ENCODE measurements at places on chromosomes 1 and 21.

- DNase-seq = no peak
Observed at GRCh38 chr1:199463521-199464127, 563.9 kb upstream of the NR5A2 start.

- DNase-seq = no peak
Observed at GRCh38 chr1:77316966-77317365, 35.1 kb downstream of the AK5 start.

GRCh38 chr1:93438716-93439115 lies 9.2 kb upstream of the FNBP1L start:
- no peak for DNase-seq

DNA sequence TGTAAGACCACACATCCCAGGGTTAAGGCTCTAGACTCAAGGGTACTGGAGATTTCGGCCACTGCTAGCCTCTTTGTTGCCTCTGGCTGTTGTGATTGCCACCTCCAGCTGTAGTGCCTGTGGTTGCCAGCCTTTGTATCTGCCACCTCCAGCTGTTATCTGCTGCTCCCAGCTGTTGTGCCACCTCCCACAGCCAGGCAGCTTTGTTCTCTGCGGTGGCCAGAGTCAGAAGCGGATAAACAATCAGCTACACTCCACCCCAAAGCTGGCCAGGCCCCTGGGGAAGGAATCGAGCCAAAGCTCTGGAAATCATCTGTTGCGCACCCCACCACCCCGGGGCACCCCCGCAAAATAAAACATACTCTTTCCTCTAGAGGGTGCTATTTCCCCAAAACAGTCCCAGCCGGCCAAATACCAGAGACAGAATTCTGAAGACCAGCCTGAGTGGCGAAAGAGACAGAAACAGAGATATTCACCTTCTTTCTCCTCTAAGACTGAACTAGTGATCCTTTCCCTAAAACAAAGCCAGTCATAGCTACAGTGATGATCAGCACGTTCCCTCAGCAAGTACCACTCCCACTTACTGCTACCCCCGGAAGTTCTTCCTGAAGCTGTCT lies 14.8 kb upstream of the PIGM start:
- peak; percentile 79 for DNase-seq

- DNase-seq = peak; percentile 80
Observed at GRCh38 chr1:31701091-31701736, 2.6 kb downstream of the COL16A1 start.

DNA sequence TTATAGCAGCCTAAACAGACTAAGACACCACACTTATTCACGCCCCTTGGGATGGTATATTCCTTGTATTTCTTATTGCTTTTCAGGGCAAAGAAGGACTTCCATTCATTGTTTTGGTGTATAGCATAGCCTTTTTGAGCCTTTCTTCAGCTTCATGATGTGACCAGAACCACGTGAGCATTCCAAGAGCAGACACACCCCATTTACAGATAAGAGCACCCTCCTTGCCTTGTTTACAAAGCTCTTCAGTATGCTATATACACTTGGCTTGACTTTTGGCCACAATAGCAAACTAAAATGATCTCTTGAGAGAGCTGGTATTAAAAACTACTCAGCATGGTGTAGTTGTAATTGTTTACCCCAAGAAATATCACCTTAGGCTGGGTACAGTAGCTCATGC lies 78.7 kb downstream of the PIK3R3 start:
- no peak for DNase-seq

GRCh38 chr1:204544321-204544720 lies 28.1 kb downstream of the MDM4 start:
- no peak for DNase-seq

GRCh38 chr1:184486761-184487445 lies 100.1 kb downstream of the C1orf21 start:
- DNase-seq = no peak

DNA sequence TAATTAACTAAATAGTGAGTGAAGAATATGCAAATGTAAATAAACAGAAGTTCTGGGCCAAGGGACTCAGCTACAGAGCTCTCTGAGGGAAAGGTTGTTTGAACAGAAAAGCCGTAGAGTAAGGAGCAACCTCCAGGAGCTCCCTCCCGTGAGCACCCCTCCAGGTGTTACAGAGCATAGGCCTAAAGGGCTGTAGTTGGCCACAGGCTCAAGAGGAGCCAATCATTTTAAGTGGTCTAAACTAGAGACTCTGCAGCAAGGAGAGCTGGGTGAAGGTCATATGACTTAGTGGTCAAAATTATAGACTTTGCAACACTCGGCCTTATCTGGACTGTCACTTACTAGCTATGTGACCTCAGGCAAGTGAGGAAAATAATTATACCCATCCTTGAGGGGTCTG lies 19.1 kb upstream of the RXRG start:
- DNase-seq = no peak

GRCh38 chr1:23567996-23568607 lies 8.8 kb upstream of the ID3 start:
- peak; percentile 36 for DNase-seq

- DNase-seq = no peak
Observed at GRCh38 chr1:52662645-52663313, 29.8 kb downstream of the SHISAL2A start.

- no peak for DNase-seq
Observed at GRCh38 chr1:198947456-198947855, 308.6 kb downstream of the PTPRC start.

GRCh38 chr1:17246971-17247370 lies 1.9 kb upstream of the PADI3 start:
- DNase-seq = no peak

DNA sequence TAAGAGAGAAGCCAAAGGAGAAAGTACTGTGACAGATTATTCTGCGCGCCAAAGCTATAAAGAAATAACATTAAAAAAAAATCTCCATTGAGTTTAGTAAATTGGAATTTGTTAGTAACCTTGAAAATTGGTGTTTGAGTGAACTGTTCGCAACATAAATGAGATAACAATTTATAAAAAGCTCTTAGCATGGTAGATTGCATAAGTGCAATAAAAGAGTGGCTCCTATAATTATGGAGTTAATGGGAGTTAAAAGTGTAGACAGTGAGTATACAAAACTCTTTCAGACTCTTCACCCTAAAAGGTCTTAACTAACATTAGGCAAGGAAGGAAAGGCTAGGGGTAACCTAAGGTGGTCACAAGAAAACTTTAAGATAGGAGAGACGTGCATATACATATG lies 50.6 kb downstream of the RPRD2 start:
- DNase-seq = no peak

GRCh38 chr1:102096162-102096561 lies 99.4 kb upstream of the OLFM3 start:
- no peak for DNase-seq

DNA sequence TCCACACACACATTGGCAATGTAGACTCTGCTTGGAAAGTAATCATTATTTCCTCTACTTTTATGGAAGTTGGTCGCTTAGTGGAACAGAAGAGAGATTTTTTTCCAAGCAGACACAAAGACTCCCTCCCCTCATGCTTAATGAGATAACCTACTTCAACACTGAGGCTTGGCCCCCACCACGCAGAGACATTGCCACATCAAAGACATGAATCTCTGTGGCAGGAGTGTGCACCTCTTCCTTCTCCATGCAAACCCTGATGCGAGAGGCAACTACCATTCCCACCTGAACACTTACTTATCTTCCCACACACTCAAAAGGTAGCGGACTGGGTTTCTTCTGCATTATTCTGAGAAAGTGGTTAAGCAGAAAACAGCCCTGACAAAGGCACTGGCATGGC lies 37.3 kb upstream of the LPAR3 start:
- no peak for DNase-seq

- DNase-seq = no peak
Observed at GRCh38 chr21:27277110-27277509, 310.2 kb upstream of the ADAMTS5 start.

GRCh38 chr1:31672986-31673385 lies 28.3 kb upstream of the PEF1 start:
- peak; percentile 60 for DNase-seq

DNA sequence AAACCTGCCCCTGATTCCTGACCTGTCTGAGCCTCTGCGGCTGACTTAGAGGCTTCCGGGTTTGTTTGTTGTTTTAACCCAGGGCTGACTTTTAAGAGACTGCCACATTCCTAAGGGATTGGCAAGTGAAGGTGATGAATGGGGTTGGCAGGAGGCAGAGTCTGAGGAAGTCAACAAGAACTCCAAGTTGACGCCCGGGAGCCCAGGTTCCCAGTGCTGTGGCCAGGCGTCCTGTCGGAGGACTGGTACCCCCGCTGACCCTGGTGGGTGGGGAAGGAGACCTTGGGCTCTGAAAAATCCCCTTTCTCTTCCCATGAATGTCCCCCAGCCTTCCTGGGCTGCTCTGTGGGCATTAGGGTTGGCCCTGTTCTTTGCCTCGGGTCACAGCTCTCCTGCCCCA lies 19.7 kb upstream of the EPS8L3 start:
- DNase-seq = no peak

GRCh38 chr1:58618303-58618702 lies 41.3 kb upstream of the TACSTD2 start:
- no peak for DNase-seq

- no peak for DNase-seq
Observed at GRCh38 chr1:33727310-33727709, 136.6 kb upstream of the HMGB4 start.

- DNase-seq = no peak
Observed at GRCh38 chr1:101235696-101236515, 913 bp upstream of the S1PR1 start.

GRCh38 chr1:150552128-150552910 lies 3.1 kb downstream of the ADAMTSL4 start:
- DNase-seq = peak; percentile 25

DNA sequence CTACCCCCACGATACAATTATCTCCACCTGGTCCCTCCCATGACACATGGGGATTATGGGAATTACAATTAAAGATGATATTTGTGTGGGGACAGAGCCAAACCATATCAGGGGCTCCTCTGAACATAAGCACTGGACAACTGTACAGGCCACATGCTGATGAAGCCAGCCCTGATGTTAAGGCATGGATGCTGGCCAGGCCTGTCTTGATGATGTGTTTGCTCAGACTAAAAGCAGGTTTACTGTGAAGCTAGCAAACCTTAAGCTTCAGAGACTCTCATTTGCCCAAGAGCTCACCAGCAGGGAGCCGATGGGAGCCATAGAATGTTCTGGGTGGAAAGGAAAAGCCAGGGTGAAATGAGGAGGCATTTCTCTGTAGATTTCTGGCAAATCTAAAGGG lies 135.3 kb upstream of the KCNK1 start:
- no peak for DNase-seq

- DNase-seq = peak; percentile 76
Observed at GRCh38 chr1:182084487-182085316, 23.2 kb upstream of the ZNF648 start.

DNA sequence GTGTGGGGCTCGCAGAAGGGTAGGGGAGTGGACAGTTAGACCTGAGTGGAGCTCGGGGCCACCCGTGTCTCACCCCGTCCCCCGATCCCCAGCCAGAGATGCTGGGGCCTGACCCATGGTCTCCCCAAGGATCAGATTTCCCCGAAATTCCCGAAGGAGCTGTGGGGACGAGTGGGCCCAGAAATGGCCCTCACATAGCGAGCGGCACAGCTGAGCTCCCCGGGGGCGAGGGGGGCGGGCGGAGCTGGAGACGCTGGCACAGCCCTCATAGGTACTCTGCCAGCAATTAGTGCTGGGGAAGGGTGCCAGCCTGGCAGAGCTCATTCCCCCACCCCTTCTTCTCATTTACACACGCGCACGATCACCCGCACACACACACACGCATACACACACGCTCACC lies 9.2 kb downstream of the CASZ1 start:
- no peak for DNase-seq

- no peak for DNase-seq
Observed at GRCh38 chr1:91682882-91683597, 182.4 kb downstream of the CDC7 start.

DNA sequence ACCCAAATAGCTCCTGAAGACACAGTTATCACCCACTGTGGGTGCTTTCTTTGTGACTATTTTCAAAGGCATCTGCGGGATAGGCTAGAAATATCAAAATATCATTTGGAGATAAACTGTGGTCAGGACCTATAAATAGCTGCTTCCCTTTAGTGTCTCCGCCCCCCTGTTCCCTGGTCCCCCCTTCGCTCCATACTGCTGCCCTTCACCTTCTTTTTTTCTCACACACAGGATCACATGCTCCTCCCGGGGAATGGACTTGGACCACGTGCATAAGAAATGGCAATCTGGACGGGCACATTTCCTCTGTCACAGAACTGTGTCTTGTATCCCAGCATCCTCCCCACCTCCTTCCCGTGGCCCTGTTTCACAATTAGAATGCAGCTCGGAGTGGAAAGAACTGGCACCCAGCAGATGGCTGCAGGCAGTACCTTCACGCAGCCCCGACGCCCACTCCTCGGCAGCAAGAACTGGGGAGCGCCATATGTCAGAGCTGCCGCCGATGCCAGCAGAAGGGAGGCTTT lies 68.8 kb upstream of the SSX2IP start:
- DNase-seq = peak; percentile 84

DNA sequence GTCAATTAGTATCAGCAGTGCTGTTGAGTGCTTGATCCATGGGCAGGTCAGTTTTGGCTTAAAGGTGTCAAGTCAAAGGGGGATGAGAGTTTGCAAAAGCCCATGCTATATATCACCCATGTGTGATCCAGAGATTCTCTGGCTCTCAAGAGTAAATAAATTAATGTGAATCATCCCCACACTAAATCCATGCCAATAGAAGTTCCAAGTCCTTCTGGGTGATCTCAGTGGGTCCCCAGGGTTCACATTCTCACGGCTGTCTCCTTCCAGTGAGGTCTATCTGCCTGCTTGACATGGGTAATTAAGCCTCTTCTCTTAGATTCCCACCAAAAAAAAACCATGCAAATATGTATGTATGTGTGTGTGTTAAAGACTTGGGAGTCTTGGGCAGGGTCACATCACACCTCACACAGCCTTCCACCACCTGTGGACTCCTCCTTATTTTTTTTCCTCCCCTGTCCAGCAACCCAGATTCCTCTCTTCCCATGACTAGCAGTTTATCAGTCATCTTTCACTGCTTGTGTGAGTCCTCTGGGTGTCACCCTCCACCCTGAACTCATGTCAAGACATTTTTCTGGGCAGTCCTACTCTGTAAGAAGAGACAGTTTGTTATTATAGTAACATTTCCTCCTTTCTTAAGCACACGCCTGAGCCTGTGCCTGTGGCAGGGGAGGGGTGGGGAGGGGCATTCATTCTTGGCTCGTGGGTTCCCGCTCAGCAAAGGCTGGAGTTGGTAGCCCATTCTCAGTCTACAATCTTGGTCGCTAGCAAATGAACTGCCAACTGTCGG lies 14.3 kb upstream of the S100A11 start:
- no peak for DNase-seq

DNA sequence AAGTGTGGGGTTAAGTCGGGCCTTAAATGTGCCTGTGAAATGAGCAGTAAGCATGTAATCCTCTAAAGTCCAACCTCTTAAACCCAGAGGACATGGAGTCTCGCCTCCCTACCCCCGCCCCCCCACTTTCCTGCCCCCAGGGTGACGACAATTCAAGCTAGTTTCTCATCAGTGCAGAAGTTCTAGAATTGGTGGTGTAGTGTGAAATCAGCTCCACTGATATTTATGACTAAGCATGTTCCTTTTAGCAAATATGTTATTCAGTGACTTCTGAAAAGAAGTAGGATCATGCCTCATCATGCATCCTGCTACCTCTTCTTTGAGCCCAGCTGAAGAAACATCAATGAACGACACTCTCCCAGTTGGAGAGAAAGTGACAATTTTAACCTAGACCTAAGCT lies 2.6 kb upstream of the ABCB10 start:
- DNase-seq = no peak

Data from occipital lobe (tissue), 3 donors.